GM04504 (cell line): ENCODE measurements at places on chromosomes 3 and 15.

DNA sequence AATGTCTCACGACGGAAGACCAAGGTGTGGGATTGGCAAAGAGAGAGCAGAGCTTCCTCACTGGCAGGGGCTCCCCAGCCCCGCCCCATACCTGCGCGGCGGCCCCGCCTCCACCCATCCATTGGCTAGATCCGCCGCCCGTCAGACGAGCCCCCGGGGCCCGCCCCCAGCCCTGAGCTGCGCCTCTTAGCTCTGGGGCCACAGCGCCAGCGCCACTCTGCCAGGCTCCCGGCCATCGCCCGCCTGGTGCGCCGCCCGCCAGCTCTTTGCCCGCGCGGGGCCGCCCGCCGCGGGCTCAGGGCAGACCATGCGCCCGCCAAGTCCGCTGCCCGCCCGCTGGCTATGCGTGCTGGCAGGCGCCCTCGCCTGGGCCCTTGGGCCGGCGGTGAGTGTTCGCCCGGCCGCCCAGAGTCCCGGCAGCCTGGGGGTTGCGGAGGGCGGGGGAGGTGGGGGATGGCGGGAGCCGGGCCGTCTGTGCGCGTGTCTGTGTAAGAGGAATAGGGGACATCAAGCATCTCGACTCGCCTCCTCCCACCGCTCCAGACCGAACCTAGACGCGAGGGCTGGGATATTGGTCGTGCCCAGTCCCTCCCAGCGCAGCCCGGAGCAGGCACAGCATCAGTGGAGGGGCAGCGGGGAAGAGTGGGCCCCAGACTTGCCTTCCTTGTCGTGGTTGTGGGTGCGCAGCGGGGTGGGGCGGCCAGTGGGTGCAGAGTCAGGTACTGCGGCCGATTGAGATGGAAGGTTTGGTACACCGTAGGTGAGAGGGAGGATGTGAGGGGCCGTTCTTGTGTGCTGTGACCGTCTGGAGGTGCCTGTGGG is at the start of gene VIPR1:
Gene VIPR1 (plus strand): TSS at position 215 of the 822 bp plus-strand sequence. CDS start 93 bp downstream, at position 308.
- no peak for DNase-seq

GRCh38 chr15:92579486-92579885 is 76.1 kb downstream of the FAM174B start:
- no peak for DNase-seq

DNA sequence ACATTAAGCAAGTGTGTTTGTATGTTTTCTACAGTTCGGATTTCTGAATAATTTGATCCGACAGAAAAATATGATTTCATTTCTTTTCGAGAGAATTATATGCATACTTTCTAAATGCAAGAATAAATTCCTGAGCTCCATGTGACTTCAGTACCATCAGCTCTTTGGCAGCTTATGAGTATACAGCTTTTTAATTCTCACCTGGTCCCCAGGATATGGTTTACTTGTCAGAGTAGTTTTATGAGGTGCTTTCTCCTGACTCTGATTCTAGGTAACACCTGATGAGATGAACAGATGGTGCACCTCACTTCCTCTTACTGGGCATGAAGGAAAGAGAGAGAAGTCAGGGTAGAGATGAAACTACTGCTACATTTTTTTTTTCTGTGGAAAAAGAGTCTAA is 3.1 kb downstream of the HGD start:
- no peak for DNase-seq

DNA sequence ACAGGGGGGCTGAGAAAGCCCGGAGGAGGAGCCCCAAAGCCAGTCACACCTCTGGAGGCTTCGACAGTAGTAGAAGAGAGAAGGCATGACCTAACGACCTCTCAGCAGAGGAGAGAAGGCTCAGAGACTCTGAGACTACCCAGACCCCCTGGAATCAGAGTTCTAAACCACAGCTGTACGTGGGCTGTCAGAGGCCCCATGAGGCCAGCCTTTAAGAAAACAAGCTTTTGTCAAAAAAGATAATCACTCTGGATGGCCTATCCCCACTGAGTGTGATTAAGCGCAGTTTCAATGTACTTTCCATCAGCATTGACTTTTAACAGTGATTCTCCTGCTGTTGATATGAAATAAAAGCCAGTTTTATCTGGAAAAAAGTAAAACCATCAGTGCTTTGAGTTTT is 330.3 kb downstream of the CLSTN2 start:
- no peak for DNase-seq

- no peak for DNase-seq
Measured at GRCh38 chr3:32208447-32208846, 30.0 kb upstream of the CMTM8 start.

- DNase-seq = no peak
Measured at GRCh38 chr15:85531083-85531482, 150.7 kb downstream of the AKAP13 start.

GRCh38 chr3:124859025-124859424 is 28.1 kb downstream of the ITGB5 start:
- DNase-seq = peak; percentile 57

DNA sequence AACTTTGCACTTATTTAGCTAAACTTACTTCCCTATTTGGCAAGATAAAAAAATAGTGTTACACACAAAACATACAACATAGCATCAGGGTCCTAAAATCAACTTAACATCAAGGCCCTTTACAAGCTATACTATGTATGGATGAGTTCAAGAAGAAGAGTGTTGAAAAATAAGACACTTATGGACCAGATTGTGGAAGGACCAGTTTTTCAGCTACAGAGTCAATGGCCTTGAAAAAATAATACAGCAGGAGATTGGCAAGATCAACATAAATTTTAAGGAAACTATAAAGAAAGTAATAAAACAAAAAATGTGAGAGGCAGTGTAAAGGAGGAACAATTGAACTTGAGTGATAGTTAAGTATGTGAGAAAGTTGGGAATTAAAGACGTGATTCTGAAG is 66.3 kb upstream of the BBX start:
- DNase-seq = no peak

DNA sequence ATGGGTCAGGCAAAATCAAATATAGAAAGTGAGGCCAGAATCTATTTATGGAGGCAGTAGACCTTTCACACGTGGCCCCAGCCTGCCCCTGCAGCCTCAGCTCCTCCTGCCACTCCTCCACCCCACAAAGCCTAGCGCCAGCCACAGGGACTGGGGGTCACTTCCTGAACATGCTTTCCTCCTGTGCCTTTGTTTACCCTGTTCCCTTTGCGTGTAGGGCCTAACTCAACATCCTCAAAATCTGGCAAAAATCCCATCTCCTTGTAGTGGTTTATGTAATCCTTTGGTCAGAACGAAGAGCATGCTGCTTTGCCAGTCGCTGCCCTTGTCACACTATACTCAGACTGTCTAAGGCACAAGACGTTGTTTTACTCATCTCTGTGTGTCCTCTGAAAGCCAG is 39.6 kb downstream of the KBTBD12 start:
- no peak for DNase-seq

- DNase-seq = no peak
Measured at GRCh38 chr15:83014205-83014653, 2.8 kb upstream of the C15orf40 start.

DNA sequence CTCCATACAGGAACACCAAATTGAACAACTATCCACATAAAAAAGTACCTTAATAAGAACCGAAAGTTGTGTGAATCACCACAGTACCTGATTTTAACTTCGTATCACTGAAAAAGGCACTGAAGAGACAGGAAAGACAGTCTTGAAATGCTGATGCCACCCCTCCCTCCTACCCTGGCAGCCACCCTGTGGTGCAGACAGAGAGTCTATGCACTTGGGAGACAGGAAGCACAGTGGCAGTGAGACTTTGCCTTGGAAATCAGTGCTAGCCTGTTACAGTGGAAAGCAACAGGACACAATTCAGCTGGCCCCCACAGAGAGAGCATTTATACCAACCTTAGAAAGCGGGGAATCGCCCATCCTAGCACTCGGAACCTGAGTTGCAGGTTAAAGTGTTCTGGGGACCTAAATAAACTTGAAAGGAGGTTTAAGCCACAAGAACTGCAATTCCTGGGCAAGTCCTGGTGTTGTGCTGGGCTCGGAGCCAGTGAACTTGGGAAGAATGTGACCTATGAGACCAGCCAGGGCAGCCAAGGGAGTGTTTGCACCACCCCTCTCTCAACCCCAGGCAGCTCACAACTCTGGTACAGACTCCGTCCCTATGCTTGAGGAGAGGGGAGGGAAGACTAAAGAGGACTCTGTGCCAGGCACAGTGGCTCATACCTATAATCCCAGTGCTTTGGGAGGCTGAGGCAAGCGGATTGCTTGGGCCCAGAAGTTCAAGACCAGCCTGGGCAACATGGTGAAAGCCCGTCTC is 240.1 kb downstream of the ISL2 start:
- peak; percentile 13 for DNase-seq

DNA sequence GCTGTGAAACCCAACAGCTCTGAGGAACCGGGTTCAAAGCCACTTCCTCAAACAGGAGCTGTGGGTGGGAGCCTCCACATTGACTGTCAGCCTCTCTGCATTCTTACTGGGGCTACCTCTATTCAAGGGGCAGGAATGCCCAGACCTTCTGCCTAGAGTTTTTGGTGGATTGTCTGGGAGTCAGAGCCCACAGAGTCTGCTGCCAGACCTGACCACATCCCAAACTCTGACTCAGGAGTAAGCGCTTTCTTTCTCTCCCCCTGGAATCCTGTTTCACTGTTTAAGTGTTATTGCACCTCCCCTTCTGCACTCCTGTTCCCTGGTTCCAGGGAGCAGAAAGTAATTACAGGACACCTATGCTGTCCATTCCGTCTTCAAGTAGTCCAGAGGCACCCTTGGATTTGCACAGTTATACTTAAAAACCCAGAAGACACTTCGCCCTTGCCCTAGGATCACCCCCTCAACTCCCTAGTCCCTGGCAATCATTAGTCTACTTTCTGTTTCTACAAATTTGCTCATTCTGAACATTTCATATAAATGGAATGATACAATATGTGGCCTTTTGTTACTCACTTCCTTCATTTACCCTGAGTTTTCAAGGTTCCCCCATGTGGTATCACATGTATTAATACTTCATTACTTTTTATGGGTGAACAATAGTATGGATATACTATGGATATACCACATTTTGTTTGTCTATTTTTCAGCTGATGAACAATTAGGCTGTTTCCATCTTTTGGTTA is 37.9 kb upstream of the TJP1 start:
- peak; percentile 23 for DNase-seq

GRCh38 chr3:134255404-134255803 is 4.7 kb upstream of the RYK start:
- no peak for DNase-seq

DNA sequence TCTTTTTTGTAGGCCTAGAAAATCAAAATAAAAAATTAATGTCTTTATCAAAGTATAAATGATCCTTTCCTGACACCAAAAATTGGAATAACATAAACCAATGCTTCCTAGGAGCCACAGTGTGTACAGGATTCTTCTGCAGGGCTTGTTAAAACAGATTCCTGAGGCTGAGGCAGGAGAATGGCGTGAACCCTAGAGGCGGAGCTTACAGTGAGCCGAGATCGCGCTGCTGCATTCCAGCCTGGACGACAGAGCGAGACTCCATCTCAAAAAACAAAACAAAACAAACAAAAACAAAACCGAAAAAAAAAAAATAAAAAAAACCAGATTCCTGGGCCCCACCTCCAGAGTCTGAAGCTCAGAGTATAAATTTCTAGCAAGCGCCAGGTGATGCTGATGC is 78.0 kb downstream of the PEX5L start:
- DNase-seq = no peak

DNA sequence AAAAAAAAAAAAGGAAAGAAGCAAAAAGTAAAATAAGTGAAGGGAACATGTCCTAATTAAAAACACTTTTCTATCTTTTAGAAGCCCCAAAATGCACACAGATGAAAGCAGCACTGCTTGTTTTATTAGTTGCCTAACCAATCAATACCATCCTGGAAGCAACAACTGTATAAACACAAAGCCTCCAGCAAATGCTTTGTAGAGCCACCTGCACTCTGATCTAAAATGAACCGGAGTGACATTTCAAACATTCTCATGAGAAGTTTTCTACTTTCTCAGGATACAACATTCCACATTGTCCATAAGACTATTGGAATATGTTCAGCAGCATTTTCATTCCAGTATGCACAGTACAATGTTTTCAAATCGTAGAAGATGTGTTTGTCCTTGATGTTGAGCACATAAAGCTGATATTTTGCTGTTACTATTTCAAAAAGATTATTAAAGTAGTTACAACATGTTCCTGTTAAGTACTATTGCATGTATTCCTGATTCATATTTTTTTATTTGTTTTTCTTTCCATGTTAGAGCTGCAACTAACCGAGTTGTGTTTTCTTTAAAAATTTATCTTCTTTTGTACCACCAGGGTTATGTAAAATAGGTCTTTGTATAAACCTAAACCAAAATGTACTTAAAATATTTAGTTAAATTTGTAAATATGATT is 50.3 kb upstream of the PLSCR5 start:
- no peak for DNase-seq

DNA sequence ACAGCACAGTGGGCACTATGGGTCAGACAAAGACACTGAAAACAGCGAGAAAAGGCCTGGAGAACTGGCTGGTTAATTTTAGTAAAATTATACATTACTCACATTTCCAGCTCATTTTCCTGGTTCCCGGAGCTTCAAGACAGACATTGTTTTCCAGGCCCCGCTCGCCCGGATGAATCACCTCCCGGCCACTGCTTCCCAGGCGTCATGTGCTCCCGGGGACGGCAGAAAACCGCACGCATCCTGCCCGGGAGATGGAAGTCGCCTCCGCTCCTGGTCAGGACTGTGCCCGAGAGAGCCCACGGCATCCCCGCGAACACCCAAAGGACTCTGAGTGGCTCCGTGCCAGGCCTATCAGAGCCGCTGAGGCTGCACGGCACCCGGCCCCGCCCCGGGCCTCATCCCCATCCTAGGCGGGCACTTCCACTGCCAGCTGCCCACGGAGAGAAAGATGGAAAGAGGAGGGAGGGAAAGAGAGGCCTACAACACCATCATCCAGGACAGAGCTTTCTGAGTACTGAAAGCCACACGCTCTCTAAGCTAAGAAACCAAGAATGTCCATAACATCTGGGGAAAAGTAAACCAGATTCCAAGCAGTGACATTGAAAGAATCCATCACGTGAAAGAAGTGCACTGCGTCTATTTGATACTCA is 75.1 kb downstream of the VGLL4 start:
- peak; percentile 89 for DNase-seq

DNA sequence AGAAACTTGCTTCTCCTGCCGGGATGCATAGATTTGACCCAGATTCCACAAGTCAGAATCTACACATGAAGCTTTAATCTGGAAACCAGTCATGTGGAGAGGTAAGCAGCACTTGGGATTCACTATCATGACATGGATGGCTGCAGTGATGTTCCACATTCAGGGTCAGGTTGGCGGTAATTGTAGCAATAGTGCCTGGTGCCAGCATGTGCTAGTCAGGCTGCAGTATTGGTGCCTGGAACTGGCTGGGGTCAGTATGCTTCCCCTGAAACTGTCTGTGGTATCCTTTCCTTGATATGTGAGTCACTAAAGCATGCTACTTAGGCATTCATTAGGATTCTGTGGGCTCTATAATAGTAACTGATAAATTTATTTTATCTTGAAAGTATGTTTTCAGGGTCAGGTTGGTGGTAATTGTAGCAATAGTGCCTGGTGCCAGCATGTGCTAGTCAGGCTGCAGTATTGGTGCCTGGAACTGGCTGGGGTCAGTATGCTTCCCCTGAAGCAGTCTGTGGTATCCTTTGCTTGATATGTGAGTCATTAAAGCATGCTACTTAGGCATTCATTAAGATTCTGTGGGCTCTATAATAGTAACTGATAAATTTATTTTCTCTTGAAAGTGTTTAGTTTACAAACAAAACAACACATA is 1439.2 kb downstream of the ZPLD1 start:
- DNase-seq = no peak
